ENCODE measurements at places on chromosomes 7 and 10.

DNA sequence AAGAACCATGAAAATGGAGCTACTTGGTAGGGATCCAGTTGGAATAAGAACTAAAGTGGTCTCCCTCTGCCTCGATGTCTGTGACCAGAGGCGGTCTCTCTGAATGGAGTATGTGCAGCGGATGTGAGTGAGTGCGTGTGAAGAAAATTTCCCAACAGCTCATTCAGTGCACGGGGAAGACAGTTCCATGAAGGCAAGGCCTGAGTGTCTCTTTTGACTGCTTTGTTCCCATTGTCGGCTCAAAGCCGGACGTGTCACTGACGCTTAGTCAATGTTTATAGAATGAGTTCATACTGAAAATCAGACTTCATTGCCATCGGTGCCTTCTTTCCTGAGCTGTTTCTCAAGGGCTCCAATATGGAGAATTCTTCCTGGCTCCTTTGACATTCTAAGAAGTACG lies 55.3 kb upstream of the GRB10 start:
- DNase-seq: no peak

- no peak for DNase-seq
Measured at GRCh38 chr7:127888411-127888810, 142.8 kb downstream of the LRRC4 start.

- no peak for DNase-seq
Measured at GRCh38 chr7:81111358-81111757, 192.5 kb upstream of the SEMA3C start.

DNA sequence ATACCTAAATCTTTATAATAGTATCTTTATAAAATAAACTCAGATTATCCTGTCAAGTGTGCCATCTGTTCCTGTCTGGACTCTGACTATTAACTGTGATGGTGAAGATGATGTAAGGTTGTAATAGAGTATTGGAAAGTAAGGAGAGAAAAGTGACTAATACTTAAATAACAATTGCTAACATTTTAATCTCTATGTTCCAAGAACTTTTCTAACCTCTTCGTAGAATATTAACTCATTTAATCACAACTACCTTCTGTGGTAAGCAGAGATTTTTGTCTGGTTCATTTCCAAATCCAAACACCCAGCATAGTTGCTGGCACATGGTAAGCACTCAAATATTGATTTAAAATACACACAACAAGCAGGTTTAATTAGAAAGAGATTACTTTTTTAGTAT lies 2.5 kb downstream of the TNPO3 start:
- DNase-seq: no peak

DNA sequence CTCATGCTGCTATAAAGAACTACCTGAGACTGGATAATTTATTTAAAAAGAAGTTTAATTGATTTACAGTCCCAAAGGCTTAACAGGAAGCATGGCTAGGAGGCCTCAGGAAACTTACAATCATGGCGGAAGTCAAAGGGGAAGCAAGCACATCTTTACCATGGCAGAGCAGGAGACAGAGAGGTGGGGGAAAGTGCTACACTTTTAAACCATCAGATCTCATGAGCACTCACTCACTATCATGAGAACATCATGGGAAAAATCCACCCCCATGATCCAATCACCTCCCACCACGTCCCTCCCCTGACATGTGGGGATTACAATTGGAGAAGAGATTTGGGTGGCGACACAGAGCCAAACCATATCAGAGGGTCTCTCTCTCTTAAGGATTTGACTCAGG lies 108.6 kb upstream of the PODXL start:
- DNase-seq: no peak

- no peak for DNase-seq
Measured at GRCh38 chr10:86802473-86803108, 46.2 kb downstream of the BMPR1A start.

DNA sequence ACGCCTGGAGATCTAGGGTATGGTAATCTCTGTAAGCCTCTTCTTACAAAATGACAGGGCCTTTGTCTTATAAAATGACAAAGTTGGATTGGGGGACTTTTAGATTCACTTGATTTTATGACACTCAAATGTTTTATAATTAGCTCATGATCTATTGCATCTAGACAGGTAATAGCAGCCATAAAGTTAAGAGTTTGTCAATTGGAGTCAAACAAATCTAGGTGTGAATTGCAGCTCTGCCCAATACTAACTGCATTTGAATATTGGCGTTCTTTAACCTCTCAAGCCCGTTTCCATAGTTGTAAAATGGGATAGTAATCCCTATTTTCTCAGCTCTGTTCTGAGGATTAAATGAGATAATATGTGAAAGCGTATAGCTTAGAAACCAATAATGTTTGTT lies 14.1 kb upstream of the MRC1 start:
- DNase-seq: no peak

DNA sequence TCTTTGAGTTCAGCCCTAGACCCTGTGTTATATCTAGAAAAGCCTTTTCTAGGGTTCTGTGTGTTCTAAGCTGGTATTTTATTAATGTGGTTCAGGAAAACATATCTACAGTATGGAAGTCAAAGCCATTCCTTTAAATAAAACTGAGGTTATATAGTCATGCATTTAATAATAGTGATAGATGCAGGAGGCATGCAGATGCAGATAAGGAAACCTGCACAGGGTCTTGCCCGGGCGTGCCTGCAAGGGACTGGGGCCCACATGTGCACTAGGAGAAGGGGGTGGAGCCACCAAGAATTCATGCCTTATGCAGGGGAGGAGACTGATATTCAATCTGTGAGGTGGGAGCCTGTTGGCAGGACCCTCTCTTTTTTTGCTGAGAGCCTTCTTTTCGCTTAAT lies 171.5 kb downstream of the PRPF18 start:
- DNase-seq: no peak

DNA sequence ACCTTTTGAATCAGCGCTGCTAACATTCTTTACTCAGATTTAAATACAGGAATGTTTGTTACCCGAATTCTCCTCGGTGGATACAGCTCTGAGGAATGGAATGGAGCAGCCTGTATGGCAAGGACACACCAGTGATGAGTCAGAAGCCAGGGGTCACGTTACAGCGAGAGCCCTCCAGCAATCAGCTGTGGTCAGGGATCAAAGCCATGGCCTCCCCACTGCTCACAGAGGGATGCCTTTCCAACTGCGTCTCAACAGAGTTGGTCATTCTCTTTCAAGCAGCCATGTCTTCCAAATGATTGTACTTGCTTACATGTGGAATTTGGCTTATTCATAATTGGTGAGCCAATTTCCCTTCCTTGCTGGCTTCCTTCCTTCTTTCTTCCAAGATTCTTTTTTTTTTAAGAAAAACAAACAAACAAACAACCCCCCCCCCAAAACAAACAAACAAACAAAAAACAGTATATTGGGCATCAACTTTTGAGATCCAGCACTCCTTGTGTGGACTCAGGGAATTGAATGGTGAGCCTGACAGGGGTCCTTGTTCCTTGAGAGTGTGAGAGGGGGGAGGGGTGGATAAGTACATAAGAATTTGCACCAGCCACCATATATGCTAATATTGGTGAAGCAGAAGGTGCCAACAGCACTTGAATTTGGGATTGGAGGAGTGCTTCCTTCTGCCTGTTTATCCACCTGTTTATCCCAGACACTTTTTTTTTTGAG lies 100.2 kb downstream of the ATXN7L1 start:
- DNase-seq: peak; percentile 100

GRCh38 chr7:5677538-5678294 lies 103.7 kb downstream of the RNF216 start:
- peak; percentile 40 for DNase-seq

DNA sequence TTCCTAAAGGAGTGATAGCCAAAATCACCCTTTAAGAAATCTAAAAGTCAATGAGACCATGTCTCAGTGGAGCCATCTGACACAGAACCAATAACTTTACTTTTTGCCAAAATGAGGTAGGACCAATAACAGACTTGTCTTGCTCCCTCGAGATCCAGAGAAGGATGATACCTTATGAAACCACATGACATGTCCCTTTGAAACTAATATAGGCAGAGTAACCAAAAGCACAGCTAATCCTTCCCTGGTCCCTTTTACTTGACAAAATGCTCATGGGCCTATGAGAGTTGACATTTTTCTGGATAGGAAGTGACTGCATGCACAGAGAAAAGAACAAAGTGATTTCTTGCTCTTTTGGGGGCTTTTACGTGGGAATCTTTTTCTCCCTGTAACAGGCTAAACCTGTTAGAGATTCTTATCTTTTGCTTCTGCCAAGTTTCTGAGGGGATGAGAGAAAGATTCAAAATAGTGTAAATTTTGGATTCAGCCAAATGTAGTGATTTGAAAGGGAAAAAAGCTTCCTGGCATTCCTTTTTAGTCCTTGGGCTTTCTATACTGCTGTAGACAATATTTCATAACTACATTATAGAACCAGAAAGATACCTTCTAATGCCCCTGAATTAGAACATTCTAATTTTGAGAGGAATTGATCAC lies 87.6 kb downstream of the ARMH3 start:
- no peak for DNase-seq

GRCh38 chr10:16192337-16192736 lies 244.5 kb upstream of the PTER start:
- DNase-seq: no peak

- no peak for DNase-seq
Measured at GRCh38 chr10:24305551-24306506, 96.9 kb downstream of the KIAA1217 start.

DNA sequence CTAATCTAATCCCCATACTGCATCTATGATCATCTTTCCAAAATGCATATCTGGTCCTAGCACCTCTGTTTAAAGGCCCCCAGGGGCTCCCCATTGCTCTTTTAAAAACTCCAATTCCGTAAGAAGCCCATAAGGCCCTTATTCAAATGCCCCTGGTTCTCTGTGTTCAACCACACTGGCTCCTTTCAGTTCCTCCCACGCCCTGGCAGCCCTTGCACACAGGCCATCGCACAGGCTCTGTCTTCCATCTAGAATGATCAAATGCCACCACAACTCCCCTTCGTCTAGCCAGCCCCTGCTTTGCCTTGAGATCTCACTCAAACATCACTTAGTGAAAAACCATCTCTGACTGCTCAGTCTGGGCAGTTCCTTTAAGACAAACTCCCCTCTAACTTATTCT lies 112.9 kb upstream of the LYZL2 start:
- DNase-seq: no peak

DNA sequence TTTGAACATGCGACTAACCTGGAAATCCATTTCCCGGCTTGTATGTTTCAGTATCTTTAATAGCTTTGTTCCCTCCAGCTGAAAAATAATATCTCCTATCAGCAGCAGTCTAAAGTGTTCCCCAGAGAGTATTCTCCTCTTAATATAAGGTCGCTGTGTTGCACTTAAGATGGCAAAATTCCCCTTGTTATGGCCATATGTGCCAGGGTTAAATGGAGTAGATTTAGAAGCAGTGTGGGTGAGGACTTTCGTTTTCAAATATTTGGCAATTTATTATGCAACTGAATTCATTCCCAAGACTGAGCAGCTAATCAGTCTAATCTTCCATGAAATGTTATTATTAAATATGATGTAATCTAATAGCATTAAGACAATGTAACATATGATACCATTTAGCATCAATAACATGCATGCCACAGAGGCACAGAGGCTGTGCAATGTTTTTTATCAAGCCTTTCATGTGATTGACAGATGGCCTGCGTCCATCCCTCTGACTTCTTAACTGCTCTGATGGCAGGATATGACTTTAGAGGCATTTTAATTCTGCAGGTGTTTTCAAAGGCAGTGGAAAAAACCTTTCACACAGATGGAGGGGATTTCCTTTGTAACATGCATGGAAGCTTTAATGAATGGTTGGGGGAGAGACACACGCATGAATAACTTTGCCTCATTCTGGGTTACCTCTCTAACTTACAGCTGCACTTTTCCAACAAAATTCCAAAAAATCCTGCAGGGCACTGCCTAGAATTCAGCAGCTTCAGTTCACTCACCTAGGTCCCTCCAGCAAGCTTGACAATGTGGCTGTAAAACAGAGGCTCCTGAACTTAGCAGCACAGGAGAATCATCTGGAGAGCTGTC lies 55.1 kb upstream of the ZPBP start:
- no peak for DNase-seq

- DNase-seq: peak; percentile 78
Measured at GRCh38 chr10:79266543-79267312, 80.5 kb upstream of the PPIF start.

DNA sequence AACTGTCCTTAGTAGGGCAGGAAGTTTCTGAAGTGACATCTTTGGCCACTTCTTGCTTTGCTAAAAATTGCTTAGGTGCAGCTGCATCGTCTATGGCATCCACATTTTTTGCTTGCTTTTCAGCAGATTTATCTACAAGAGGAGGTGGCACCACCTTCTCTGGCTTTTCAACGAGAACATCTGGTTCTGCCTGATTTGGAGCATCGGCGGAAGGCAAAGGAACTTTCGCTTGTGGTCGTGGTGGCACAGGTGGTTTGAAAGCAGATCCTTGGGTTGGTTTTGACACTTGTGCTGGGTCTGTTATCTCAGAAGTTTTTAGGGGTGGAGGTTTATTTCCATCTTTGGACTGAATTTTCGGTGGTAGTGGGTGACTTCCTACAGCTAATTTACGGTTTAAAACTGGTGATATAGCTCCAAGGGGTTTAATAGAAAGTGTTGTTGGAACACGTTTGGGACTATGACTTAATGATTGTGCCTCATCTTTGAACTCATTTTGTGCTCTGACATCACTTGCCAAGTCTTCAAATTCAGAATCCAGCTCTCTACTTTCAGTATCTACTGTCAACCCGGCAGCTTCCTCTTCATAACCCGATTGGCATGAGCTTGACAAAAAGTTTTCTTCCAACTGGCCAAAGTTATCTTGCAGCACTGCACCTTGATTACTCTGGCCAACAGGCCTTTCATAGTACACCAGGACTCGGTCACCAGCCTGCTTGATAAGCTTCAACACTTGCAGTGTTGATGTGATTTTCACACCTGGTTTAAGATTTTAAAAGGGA lies 44.0 kb downstream of the SLC18A2 start:
- DNase-seq: no peak

GRCh38 chr10:66927251-66927935 lies 1.6 kb downstream of the LRRTM3 start:
- DNase-seq: no peak

DNA sequence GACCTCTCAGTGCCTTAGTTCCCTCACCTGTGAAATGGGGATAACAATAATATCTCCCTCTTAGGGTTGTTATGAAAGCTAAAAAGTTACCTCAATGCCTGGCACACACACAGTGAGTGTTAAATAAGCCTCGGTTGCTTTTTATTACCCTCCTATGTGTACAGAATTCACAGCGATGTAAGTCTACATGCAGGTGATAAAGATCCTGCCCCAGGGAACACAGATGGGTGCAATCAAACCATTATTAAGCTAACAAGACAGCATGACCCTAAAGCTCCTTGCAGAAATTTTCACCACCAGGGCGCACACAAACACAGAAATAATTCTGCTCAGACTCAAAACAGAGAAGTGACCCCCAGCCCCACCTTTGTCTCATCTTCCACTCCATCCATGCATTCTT lies 261.9 kb downstream of the SNX10 start:
- DNase-seq: no peak

GRCh38 chr10:56351909-56352630 lies 9.0 kb downstream of the ZWINT start:
- DNase-seq: no peak

- no peak for DNase-seq
Measured at GRCh38 chr10:93143281-93143680, 69.6 kb downstream of the CYP26A1 start.

GRCh38 chr7:98225913-98226614 lies 14.8 kb downstream of the BHLHA15 start:
- no peak for DNase-seq

GRCh38 chr10:14660831-14661230 lies 113.9 kb downstream of the FAM107B start:
- no peak for DNase-seq

- no peak for DNase-seq
Measured at GRCh38 chr10:2885288-2886278, 181.8 kb upstream of the PFKP start.

- no peak for DNase-seq
Measured at GRCh38 chr10:123996302-123996701, 97.1 kb downstream of the CHST15 start.

GRCh38 chr7:117848941-117849340 lies 24.3 kb downstream of the CTTNBP2 start:
- DNase-seq: no peak

Measured in foreskin melanocyte (primary cell).